Fibroblast of skin of abdomen (primary cell): ENCODE measurements at places on chromosomes 16 and 17.

DNA sequence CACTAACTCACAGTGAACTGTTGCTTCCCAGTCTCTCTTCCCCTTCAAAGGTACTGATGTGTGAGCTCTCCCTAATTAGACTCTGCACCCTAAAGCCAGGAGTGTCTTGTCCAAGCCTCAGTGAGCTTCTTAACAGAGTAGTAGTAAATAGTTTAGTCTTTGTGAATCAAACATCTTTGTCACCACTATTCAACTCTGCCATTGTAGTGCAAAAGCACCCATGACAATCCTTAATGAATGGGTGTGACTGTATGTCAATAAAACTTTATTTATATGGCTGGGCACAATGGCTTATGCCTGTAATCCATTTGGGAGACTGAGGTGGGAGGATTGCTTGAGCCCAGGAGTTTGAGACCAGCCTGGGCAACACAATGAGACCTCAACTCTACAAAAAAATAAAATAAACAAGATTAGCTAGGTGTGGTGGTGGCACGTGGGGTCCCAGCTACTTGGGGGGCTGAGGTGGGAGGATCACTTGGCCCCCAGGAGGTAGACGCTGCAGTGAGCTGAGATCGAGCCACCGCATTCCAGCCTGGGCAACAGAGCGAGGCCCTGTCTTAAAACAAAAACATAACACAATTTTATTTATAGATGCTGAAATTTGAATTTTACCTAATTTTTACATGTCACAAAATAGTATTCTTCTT lies 45.5 kb upstream of the TNRC6A start:
- DNase-seq = no peak

DNA sequence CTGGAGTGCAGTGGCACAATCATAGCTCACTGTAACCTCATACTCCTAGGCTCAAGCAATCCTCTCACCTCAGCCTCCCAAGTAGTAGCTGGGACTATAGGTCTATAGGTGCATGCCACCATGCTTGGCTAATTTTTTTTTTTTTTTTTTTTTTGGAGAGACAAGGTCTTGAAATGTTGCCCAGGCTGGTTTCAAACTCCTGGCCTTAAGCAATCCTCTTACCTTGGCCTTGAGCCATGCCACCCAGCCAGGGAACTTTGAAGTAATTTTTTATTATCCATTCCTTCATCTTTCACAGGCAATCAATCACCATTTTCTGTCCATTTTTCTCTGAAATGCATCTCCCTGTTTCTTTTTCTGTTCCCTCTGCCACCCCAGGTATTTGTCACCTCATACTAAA lies 6.3 kb upstream of the PSMD7 start:
- DNase-seq = no peak

GRCh38 chr16:56848955-56849689 lies 15.9 kb upstream of the SLC12A3 start:
- DNase-seq = peak; percentile 85

GRCh38 chr17:17200311-17200710 lies 5.8 kb downstream of the PLD6 start:
- DNase-seq = no peak

- no peak for DNase-seq
These were observed 143.4 kb upstream of the MYOCD start for GRCh38 chr17:12522336-12522735.

- DNase-seq = peak; percentile 75
These were observed 33.9 kb downstream of the JPH3 start for GRCh38 chr16:87636050-87636684.

GRCh38 chr17:76700617-76701470 lies 9.9 kb downstream of the MXRA7 start:
- peak; percentile 77 for DNase-seq
